ENCODE measurements at places on chromosomes 7 and 10.
A peak's percentile ranks its signal among the peaks of the same experiment; 100 is the strongest.

DNA sequence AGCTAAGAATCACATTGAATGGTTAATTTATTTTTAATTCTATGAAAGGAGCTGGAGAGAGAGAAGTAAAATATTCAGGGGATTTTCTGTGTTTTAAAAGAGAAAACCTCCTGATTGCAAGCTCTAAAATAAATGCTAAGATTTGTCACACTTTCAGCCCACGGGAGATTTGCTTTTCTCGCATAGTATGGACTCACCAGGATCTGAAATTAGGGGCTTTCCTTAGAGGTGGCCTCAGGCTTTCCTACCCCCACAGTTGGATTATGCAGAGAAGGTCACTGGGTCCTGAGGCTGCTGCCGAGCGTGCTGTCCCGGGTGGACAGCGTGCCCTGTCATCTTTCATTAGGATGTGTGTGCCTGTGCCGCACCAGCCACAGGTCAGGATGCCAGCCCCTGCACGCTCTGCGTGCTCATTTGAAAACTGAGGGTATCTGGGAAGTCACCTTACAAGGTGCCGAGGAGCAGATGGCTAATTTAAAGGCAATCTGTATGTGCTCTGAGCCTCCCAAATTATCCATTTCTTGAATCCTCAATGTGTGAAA lies 258.8 kb downstream of the CELF2 start:
- no peak for DNase-seq

GRCh38 chr10:33542752-33543505 lies 208.5 kb upstream of the NRP1 start:
- no peak for DNase-seq

- no peak for DNase-seq
Measured at GRCh38 chr10:100333661-100334440, 3.8 kb upstream of the PKD2L1 start.

DNA sequence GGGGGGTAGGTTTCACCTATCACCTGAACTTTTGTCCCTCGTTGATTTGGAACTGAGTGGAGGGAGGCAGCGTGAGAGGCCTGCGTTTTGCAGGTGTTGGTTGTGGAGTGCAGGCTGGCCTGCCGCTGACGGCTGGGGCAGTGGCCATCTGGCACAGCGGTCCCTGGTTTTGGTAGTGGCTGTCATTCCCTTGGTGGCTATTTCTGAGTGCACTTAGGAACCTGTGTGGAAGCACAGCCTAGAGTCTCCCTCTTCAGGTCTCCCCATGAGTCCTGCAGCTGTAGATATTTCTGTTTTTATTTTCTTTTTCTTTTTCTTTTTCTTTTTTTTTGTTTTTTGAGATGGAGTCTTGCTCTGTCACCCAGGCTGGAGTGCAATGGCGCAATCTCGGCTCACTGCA lies 129.2 kb downstream of the CUL2 start:
- no peak for DNase-seq

GRCh38 chr10:30792025-30792424 lies 162.5 kb upstream of the LYZL2 start:
- DNase-seq: no peak

- no peak for DNase-seq
Measured at GRCh38 chr10:50396491-50397311, 145.4 kb upstream of the ASAH2 start.

- no peak for DNase-seq
Measured at GRCh38 chr10:35271086-35271858, 65.0 kb upstream of the CCNY start.

- no peak for DNase-seq
Measured at GRCh38 chr7:14886533-14886932, 16.0 kb downstream of the DGKB start.

DNA sequence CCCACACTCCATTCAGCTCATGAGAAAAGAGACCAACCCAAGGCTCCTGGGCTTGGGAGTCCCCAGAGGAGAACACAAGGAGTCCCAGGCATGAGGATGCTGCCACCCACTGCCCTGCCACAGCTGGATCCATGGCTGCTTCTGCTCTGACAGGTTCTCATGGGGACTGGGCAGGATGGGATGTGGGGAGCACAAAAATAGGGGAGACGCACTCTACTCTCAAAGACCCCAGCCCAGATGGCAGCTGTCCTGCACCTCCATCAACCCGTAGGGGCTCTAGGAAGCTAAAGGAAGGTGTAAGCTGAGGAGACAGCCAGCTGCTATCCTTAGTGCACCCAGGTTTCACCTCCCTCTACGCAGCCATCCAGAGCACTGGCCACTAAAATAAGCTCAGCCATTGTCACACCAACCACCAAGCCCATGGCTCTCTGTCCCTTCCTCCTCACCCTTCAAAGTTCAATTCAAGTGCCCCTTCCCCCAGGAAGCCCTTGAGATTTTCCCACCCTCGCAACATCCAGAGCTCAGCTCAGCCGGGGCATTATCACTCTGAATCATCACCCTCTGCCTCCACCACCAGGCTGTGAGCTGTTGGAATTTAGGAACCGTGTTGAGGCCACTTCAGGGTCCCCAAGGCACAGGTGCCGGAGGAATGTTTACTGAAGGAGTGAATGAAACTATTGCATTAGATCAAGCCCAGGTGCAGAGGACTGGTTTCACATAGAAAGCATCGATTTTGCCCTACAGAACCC lies 142.1 kb downstream of the GRID1 start:
- DNase-seq: no peak

DNA sequence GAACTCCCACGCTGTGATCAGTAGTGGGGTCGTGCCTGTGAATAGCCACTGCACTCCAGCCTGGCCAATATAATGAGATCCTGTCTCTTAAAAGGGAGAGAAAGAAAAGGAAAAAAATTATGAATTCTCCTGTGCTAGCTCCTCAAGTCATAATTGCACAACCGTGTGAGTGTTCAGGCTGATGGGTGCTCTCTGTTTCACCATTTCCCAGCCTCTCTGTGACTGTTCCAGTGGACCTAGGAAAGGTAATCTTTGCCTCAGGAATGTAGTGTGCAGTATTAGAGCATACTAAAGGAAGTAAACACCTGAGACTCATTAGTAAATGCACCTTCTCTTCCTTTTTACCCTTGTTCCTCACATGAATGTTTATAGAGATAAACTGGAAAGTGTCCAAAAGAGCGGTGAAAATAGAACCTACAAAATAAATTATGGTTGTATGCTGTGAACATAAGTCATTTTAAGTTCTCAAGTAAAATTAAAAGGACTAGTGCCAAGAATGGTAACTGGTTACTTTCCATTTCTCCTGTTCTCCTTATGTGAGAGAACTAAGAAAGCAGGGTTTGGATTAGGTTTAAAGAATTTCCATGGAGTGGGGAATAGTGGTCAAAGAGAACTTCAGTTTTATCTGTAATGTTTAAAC lies 42.7 kb downstream of the INPP5F start:
- DNase-seq: no peak

DNA sequence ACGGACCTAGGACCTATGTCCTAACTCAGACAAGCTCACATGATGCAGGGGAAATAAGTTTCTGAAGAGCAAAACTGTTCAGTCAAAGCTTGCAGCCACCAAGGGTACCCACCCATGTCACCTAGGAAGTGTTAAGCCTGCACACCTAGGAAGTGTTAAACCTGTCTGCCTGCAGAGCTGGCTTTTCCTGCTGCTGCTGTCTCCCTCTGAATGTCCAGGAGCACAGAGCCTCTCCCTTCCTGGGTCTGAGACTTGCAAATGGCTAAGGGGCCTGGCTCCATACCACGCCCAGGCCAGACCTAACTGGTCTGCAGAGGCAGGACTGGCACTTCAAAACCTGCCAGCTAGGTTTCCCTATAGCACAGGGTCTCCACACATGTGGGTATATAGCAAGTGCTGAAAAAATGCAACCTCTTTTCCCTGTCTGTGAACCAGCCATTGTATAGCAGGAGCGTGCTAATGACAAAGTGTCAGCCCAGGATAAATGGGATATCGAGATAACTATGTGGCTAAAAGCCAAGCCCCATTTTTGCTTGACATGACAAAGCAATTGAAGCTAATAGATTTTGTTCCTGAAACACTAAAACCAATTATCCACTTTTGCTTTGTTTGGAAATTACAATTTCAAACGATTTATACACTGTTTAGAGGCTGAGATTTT lies 1.5 kb downstream of the GDF2 start:
- no peak for DNase-seq

DNA sequence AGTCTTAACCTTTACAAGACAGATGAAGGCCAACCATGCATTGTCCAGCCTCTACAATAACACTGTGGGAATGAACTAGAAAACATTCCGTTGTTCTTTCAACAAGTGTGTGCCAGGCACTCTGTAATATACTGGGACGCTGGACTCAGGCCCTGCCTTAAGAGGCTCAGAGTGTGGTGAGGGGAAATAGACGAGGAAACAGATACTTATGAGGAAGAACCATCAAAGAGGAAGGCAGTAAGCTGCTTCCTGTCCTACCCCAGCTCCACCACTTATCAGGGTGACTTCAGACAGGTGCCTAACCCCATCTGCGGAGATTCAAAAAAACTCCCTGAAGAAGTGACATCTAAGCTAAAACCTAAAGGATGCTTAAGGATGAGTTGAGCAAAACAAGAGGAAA lies 8.9 kb upstream of the TRIM8 start:
- no peak for DNase-seq

GRCh38 chr7:73880755-73881328 lies 19.9 kb downstream of the TMEM270 start:
- DNase-seq: no peak

DNA sequence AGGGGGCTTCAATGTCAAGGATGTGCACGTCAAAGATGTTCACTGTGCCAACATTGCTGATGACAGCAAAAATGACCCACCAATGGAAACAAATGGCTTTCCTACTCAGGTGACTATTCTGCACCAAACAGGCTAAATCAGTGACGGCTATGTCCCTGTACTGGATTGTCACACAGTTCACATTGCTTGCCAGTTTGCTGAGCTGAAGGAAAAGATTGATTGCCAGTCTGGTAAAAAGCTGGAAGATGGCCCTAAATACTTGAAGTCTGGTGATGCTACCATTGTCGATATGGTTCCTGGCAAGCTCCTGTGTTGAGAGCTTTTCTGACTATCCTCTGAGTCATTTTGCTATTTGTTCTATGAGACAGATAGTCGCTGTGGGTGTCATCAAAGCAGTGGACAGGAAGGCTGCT lies 202.2 kb upstream of the ETV1 start:
- DNase-seq: no peak

DNA sequence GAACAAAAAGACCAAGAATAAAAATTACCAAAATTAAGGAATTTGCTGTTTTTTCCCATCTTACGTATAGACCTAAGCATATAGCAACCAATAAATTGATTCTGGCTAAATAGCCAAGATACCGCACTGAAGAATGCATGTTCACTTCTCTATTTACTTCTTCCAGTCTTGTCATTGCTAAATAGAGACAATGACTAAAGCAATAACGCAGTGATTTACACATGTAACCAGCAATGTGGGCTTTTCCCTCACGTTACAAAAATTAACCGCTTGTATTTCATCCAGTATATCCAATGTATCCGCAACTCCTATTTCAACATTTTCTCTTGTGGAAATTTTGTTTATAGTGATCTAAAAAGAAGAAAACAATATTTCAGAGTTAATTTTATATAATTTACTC lies 5.6 kb downstream of the TMEM168 start:
- DNase-seq: no peak

DNA sequence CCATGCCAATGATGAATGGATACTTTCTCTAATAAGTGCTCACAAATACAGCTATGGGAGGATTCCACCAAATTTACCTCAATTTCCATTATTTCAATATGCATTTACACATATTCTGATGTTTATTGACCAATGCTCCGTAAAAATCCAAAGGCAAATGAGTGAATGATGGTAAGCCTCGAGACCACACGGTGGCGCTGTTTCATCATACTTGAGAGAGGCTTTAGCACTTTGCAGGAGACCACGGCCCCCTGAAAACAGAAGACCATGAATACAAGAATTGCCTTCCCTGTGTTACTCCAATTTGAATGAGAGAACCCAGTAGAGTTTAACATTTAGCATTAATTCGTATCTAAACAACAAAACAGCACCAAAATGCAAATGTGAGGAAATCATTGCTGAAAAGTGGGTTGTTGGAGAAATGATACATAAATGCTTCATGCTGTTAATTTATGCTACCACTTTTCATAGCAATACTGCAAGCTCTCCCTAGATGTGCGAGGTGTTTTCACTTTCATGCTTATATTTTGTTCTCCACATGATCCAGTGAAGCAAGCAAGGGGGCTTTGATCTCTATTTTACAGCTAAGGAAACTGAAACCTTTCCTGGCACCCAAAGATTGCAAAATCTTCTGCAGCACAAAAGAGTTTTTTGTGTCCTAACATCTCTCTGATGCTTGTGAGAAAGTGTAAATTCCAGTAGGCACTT lies 35.4 kb downstream of the TRIL start:
- peak; percentile 26 for DNase-seq

- DNase-seq: peak; percentile 63
Measured at GRCh38 chr7:135716677-135717238, 11.2 kb downstream of the SLC13A4 start.

GRCh38 chr7:105454921-105455320 lies 66.2 kb upstream of the SRPK2 start:
- no peak for DNase-seq

- no peak for DNase-seq
Measured at GRCh38 chr10:121183236-121183635, 332.1 kb downstream of the WDR11 start.

- DNase-seq: no peak
Measured at GRCh38 chr7:85175217-85175616, 11.6 kb downstream of the SEMA3D start.

GRCh38 chr7:83930262-83930661 lies 264.3 kb downstream of the SEMA3A start:
- no peak for DNase-seq

GRCh38 chr10:63323701-63324494 lies 141.9 kb downstream of the JMJD1C start:
- DNase-seq: no peak

DNA sequence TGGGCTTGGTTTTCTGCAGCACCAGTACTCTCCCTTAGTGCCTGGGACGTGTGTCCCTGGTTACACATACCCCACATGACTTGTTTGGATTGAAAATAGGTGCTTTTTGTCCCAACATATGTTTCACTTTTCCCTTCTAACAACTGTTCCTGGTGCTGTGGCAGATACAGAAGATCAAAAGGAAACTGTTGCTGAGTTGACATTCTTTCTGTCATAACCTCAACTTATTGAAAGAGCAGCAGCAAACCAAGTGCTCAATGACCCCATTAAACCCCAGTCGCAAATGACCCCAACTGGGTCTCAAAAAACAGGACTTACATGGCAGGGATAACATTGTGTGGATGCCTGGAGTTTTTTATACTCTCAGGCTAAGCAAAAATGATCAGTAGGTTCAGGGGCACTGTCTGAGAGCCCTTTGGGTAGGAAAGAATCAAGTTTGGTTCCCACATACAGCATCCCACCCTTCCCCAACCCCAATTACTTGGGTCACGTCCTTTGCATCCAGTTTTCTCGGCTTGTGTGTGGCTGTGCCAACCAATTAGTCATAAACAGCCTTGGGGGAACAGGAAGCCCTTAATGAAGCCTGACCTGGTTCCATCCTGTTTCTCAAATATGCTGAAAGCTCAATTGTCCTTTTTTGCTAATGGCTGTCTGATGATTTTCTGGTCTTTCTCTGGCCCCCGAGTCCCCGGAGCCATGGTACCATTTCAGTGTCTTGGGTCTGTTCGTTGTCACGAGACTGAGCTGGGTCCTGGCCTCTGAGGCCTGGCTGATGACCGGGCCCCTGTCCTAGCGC lies 4.9 kb downstream of the HKDC1 start:
- DNase-seq: no peak

Measured in brain pericyte (primary cell).